ENCODE measurements at places on chromosomes 11 and 22.

DNA sequence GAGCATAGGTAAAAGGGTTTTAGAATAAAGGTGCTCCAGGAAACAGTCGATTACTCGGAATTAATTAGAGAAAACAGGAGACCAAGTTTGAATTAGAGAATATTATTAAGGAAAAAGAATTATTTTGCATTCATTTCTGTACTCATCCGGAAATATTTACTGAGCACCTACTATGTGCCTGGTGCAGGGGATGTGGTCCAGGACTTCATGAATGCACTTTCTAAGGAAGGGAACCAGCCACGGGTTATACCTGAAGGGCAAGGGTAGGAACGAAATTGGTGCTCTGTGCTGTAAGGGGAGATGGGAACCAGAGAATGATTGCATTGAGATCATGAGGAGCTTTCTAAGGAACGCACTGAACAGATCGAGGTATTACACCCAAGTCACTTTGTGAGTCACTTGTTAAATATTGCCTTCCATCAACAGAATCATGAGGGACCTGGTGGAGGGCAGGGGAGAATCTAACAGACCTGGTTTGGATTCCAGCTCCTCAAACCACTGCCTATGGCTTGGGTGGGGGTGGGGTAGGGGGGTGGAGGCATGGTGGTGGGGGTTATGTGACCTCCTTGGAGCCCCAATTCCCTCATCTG is 40.9 kb downstream of the C11orf96 start:
- no peak for DNase-seq

DNA sequence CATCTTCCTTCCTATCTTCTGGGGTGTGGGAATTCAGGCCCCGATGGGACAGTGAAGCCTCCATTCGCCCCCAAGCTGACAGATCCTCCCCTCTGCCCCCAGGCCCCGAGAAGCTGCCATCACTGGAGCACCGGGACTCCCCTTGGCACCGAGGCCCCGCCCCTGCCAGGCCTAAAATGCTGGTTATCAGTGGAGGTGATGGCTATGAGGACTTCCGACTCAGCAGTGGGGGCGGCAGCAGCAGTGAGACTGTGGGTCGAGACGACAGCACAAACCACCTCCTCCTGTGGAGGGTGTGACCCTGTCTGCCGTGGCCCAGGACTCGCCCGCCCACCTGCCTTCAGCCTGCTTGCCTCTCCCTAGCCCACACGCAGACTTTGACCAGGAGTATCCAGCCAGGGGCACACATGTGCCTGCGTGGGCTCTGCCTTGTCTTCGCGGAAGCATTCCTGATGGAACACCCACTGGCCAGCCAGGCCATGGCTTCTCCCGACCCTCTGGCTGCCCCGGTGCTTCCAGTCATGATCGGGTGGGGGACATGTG is 8.6 kb upstream of the RELT start:
- no peak for DNase-seq

- no peak for DNase-seq
These were observed 14.1 kb downstream of the FAM83F start for GRCh38 chr22:40008726-40009291.

GRCh38 chr11:118620529-118621070 is 13.2 kb downstream of the PHLDB1 start:
- DNase-seq, result no peak

GRCh38 chr11:64563966-64564365 is 27.1 kb upstream of the SLC22A12 start:
- no peak for DNase-seq

- no peak for DNase-seq
These were observed 531 bp downstream of the GRIK4 start for GRCh38 chr11:120511820-120512738.

Data from stimulated activated CD4-positive, alpha-beta T cell treated with anti-CD3 and anti-CD28 coated beads, Interleukin-12 subunit alpha, Interleukin-12 subunit beta, amount 100 ng/mL, for 4 hours (primary cell).